GM23248 (cell line): ENCODE measurements at places on chromosomes 12 and 14. TPM values are rescaled to one million over a fixed set of nuclear protein-coding genes. Genes with fewer than 3 reads are reported as not detected.

The C12orf42 gene
- not detected in 2 replicates for total RNA-seq

The FAM90A1 gene
- total RNA-seq = not detected in 2 replicates

DNA sequence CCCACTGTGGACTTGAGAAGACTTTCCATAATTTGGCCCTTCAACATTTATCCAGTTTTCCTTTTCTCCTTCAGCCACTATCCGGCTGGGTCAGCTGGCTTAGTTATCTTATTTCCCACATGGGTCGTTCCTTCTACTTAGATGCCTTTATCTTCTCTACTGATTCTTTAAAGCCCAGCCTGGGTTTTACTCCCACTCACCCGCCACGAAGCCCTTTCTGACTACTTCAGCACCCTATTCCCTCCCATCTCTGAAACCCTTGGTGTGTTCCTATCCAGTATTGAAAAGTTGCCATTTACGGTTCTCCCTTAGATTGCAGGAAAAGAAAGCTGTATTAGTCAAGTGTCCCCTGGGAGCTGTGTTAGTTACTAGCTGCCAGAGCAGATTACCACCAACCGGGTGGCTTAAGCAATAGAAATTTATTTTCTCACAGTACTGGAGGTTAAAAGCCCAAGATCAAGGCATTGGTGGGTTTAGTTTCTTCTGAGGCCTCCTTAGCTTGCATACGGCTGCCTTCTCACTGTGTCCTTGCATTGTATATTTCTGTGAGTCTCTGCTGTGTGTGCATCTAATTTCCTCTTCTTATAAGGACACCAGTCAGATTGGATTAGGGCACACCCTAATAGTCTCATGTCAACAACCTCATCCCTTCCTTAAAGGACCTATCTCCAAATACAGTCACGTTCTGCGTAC is 105.5 kb downstream of the GPATCH2L start:
- peak; percentile 81 for DNase-seq

GRCh38 chr12:87509237-87509820 is 519.9 kb downstream of the C12orf50 start:
- peak; percentile 23 for DNase-seq

DNA sequence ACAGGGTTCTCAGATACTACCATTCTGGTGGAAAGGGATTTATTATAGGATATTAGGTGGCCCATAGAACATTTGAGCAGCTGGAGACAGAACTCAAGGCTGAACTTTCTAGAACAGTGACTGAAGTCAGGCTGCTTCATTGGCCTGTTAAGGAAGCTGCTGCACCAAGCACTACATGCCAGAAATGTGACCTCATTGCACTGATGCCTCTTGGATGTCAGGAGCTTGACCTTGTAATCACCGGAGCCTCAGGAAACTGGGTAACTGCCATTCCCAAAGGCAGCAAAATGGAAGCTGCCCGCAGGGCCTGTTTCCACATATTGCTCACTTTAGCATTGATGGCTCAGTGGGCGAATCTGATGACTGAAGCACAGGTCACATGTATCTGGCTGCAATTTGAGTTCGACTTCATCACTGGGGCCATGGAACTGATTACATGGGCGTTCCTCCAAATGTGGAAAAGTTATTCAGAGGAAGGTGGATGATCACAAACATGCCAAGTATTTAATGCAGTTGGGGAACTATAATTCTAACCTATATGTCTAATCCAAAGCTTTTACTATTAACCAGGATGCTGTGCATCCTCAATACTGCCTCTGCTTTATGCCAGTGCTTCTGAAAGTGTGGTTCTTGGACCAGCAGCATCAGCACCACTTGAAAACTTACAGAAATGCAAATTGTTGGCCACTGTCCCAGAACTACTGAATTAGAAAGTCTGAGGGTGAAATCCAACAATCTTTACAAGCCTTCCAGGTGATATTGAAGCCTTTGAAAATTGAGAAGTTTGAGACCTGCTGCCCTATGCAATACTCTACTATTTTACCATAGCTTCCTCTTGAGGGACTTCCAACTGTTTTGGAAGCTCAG is 337.2 kb upstream of the NAV3 start:
- DNase-seq = peak; percentile 2

DNA sequence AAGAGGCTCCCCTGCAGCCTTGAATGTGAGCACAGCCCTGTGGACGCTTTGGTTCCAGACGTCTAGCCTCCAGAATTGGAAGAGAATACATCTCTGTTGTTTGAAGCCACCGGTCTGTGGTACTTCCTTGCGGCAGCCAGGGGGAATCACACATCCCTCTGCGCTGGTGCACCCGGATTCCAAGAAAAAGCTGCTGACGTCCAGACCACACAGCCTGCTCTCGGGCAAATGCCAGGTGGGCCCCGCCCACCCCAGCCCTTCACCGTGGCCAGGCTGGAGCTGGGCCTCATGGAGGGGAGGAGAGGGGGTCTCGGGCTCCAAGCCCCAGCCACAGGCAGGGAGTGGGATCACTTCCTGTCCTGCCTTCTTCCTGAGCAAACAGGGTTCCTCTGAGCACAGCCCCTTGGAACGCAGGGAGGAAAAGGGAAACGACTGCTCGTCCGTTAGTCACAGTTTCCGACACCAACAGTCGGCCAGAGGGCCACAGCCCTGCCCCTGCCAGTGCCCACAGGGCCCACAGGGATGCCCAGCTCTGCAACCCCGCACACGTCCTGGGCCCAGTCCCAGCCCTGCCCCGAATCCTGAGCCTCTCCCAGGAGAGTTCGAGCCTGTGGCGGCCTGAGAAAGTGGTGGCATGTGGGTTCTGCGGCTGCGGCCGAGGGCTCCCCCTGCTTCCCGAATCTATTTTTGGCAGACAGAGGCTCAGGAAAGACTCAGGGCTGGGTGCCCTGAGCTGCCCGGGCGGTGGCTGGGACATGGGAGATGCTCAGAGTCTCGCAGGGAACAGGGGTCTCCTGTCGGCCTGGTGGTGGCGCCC is 85.3 kb downstream of the RFLNA start:
- DNase-seq = peak; percentile 97

GRCh38 chr12:39605501-39605900 is 14.1 kb downstream of the ABCD2 start:
- no peak for DNase-seq
